NCI-H2029 (cell line): ENCODE measurements at places on chromosomes 5 and 9.

DNA sequence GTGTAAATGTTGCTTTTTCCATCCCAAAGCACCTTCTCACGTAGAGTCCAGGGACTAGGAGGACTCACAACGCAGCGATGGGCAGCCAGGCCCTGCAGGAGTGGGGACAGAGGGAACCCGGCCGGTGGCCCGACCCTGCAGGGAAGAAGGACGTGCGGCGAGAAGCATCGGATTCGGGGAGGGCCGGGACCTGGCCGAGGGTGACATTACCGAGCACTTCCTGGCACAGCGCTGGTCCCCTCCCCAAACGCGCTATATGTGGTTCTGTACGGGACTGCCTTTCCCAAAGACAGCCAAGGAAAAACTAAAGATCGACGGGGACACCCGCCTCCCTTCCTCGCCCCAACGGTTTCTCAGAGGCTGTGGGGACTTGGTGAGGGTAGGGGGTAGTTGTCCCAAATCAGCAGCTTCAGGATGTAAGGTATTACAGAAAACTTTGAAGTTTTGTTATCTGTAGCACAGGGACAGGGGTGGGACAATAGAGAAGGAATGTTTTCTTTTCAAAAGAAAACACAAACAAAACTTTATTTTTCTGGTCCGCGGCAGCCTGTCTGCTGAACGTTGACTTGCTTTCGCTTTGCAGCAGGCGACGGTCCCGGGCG, 887 bp upstream of the MAP3K1 start:
- peak; percentile 56 for DNase-seq

DNA sequence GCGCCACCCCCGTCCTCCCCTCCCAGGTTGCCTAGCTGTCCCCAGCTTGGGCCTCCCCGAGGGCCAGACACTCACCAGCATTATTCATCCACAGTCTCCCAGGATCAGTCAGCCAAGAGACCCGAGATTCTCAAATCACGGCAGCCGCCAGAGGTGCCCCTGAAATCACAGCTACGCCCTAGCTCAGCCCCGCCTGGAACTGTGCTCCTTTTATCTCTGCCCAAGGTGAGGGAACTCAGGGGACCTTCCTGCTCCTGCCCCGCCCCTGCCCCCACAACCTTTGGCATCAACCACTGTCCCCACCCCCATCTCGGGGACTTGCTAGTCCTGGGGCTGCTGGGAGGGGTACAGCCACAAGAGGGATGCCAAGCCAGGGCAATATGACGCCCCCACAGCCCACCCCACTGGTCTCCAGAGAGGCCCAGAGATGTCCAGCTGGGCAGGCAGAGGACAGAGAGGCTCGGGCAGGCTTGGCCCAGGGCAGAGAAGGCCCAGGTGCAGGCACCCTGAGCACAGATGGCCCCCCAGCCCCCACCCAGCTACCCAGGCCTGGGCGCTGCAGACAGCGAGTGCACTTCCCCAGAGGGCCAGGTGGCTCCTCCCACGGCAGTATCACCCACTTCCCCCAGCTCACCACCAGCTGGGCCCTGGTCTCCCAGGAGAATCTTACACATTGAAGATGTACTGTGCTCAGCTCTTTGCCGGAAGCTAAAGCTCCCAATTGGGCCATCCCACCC, at the start of gene FUT7:
FUT7 (minus strand) TSS at position 185 of the 737 bp plus-strand sequence; CDS start at position 88, 97 bp downstream.
- DNase-seq = no peak

GRCh38 chr5:123094919-123095797, 6.1 kb downstream of the PRDM6 start:
- no peak for DNase-seq

- no peak for DNase-seq
These were observed 29.5 kb downstream of the CAST start for GRCh38 chr5:96691503-96692303.

DNA sequence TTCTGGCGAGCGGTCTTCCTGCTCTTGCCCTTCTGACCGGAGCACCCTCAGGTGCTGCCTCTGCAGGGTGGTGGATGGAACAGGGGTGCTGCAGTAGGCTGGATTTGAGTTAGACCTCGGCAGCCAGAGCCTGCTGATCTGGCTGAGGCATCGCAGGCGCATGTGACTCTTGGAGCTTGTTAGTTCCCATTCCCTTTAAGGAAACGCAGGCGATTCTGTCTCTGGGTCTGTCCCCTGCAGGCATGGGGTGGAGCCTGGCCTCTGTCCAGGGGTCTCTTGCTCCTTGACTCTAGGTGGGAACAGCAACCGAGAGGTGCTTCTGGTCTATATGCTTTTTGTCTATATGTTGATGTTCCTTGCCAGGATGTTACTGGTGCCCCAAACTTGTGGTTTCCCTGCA, 3.1 kb downstream of the WNK2 start:
- no peak for DNase-seq

GRCh38 chr5:40277161-40277906, 402.4 kb upstream of the PTGER4 start:
- DNase-seq = no peak

DNA sequence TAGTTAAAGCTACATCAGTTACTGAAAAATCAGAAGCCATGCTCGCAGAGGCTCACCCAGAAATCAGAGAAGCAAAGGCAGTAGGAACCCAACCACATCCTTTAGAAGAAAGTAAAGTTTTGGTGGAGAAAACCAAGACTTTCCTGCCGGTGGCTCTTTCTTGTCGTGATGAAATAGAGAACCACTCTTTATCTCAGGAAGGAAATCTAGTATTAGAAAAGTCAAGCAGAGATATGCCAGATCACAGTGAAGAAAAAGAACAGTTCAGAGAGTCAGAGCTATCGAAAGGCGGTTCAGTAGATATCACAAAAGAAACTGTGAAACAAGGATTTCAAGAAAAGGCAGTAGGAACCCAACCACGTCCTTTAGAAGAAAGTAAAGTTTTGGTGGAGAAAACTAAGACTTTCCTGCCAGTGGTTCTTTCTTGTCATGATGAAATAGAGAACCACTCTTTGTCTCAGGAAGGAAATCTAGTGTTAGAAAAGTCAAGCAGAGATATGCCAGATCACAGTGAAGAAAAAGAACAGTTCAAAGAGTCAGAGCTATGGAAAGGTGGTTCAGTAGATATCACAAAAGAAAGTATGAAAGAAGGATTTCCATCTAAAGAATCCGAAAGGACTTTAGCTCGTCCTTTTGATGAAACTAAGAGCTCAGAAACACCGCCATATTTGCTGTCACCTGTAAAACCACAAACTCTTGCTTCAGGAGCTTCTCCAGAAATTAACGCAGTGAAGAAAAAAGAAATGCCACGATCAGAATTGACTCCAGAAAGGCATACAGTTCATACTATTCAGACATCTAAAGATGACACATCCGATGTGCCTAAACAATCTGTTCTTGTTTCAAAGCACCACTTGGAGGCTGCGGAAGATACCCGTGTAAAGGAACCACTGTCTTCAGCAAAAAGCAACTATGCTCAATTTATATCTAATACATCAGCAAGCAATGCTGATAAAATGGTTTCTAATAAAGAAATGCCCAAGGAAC, 47.2 kb downstream of the CMYA5 start:
- no peak for DNase-seq

- no peak for DNase-seq
These were observed 14.8 kb downstream of the PIP5K1B start for GRCh38 chr9:68719847-68720246.

GRCh38 chr5:34500236-34500847, 155.8 kb upstream of the RAI14 start:
- no peak for DNase-seq

DNA sequence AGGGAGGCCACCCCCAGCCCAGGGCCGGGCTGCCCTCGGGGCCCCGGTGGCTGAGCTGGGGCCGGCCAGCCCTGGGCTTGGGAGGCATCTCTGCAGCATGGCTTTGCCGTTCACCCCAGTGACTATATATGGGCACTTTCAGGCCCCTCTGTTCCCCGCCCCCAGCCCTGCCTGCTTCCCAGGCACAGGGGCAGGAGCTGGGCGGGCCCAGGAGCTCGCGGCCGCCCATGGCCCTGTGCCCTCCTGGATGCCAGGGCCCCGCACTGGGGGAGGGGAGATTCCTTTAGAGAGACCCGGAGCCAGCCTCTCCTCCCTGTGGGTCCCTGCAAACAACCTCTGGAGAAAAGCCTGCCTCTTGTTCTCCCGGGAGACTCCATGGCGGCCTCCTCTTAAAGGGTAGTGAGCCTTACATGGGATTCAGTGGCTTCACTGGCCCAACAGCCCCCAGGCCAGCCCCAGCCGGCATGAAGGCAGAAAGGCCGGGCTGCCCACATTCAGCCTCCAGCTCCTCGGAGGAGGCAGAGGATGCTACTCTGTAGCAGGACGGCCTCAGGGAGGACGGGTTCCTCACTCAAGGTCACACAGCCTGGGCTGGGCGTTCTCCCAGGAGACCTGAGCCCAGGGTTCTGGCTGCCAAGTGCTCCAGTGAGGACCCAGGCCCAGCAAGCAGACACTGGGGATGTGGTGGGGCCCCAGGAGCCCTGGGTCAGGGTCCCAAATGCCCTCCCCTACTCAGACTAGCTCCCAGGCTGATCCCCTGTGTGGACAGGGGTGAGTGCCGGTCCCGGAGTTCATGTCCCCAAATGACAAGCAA, 4.1 kb downstream of the NACC2 start:
- no peak for DNase-seq

DNA sequence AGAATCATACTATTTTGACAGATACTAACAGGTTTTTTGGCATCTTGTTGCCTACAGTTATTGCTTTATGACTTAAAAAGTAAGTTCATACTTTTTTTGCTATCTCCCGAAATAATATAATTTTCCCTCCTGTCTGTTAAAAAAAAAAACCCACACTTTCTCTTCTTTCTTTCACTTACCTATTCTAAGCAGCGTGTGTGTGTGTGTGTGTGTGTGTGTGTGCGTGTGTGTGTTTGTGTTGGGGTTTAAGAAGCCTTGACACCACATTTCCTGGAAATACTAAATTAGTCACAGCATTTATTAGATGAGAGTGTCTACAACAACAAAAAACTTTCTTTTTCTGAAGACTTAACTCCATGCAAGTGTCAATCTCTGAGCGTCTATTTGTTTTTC, 12.4 kb downstream of the TNFAIP8 start:
- no peak for DNase-seq

DNA sequence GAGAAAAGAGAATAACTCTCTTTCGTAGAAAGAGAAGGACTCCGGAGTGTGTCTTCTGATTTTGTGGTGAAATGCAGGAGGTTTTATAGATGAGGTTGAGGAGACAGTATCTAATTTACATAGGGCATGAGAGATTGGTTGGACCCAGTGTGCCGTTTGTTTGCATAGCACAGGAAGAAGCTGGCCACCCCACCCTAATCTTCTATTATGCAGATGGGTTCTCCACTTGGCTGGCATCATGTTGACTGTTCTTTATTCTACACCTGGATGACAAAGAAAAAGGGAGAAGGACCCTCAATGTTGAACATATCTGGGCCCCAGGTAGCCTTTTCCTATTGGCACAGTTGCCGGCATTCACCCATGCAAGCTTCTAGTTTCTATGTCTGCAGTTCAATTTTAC, 23.2 kb upstream of the MINAR2 start:
- DNase-seq = no peak

DNA sequence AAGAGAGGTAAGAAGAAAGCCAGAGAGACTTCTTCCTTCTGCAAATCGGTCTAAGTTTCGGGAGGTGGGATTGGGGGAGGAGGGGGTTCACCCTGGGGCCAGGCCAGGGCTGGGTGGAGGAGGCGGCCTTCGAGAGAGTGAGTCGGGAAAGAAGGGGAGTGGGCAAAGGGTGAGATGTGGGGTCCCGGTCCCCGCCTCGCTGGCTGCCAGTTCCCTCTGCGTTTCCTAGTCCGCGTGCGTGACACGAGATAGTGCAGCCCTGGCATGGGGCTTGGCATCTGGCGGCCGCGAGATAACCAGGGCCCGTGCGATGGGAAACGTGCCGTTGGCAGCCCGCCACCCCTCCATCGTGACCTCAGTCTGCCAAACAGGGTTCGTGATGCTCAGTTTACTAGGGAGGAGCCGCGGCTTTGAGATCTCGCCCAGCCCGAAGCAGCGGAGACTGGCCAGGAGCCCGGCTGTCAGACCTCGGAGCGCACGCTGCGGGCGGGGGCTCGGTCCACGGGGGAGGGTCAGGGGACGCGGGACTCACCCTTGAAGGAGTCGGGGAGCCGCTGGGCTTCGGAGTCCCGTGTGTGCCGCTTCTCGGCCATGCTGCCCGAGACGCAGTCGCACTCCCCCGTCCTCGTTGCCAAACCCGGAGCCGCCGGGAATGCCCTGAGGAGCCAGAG, at the start of gene STOM:
STOM (minus strand) TSS at position 656 of the 671 bp plus-strand sequence; CDS start at position 593, 63 bp downstream.
- peak; percentile 91 for DNase-seq
